Foreskin keratinocyte (primary cell): ENCODE measurements at places on chromosomes 12 and 14. TPM values are rescaled to one million over a fixed set of nuclear protein-coding genes. Genes with fewer than 3 reads are reported as not detected.

CBLN3 gene
- 0.42 and 1.2 TPM in 2 replicates for total RNA-seq

ART4 gene
- total RNA-seq = not detected in 2 replicates

DCN gene
- 0.18 and 0.48 TPM in 2 replicates for total RNA-seq

IFNG-AS1 gene
- not detected in 2 replicates for total RNA-seq

MARS1 gene
- 215 and 307 TPM in 2 replicates for total RNA-seq

KLRB1 gene
- total RNA-seq = not detected in 2 replicates
